ENCODE measurements at places on chromosomes 5 and 9.

DNA sequence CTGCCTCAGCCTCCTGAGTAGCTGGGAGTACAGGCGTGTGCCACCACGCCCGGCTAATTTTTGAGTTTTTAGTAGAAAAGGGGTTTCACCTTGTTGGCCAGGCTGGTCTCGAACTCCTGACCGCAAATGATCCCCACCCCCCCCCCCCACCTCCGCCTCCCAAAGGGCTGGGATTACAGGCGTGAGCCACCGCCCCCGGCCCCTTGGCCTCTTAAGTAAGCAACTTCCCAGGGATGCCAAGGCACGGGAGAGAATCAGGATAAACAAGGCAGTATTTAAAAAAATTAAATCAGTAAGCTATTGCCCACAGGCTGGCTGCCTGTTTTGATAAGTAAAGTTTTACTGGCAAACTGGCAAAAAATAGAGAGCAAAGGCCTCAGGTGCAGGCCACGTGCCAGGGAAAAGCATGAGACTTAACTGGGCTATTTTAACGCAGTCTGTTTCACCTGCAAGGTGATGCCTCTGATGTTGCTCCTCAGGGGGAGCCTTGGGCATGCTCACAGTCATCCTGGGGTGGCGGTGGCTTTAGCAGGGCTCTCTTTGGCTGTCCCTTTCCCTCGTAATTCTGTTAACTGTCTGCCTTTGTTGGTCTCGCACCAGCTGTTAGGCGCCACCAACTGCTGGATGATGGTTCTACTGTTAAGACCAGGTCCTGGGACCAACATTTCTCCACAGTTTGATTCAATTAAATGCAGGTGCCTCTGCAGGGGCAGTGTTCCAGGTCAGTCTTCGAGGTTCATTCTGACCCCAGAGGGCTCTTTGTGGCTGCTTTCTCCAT is 19.4 kb upstream of the RNF130 start:
- DNase-seq, result no peak

DNA sequence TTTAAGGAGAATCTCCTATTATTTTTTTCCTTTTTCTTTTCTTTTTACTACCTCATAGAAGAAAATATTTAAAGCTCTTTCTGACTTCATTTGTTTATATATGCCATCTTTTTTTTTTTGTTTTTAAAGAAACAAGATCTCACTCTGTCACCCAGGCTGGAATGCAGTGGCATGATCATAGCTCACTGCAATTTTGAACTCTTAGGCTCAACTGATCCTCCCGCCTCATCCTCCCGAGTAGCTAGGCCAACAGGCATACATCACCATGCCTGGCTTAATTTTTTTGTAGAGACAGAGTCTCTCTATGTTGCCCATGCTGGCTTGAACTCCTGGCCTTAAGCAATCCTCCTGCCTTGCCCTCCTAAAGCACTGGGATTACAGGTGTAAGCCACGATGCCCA is 59.5 kb downstream of the LNPEP start:
- DNase-seq, result no peak

DNA sequence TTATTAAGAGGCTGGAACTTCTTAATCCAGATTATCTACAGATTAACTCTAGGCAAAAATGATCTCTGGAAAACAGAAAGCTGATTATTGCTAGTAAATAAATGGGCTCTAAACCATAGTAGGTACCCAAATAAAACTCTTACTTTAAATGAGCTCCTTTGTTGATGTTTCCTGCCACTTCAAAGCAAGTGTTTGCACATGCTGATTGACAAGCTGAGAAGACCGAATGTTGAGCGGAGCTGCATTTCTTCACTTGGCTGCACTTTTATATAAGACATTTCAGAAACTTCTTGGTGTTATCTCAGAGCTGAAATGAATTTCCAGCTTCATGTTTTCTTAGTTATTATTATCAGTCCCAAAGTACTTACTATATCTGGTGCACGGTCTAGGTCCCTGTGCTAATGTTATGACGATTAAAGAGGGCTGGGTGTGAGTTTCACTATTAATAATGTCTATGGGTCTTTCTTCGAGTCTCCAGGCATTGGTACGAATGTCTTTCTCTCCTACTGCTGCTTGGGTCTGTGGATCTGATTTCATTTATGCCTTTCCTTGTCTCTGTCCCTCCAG is 58.6 kb upstream of the CTXN3 start:
- no peak for DNase-seq

- DNase-seq, result no peak
These were observed 124.1 kb upstream of the NR5A1 start for GRCh38 chr9:124631326-124631725.

GRCh38 chr9:92293452-92294296 is at the start of gene IARS1:
IARS1 (minus strand) TSS chr9:92293697; CDS start chr9:92289419, 4,278 bp downstream.
- peak; percentile 97 for DNase-seq

DNA sequence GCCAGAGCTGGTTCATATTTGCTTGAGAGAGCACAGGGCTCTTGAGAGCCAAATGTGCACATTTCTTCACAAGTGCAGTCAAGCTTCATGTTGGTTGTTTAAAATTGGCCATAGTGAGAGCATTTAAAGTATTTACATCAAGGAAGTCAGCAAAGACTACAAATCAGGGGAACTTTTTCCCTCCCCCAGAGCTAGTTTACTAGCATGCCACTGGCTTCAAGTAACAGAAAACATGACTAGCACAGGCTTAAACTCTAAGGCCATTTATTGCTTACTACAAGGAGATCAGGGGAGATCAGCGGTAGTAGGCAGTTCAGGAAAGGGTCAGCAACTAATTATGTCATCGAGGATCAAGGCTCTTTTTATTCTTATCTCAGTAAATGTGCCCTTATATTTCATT is 11.0 kb upstream of the CCDC171 start:
- DNase-seq, result no peak
